ENCODE measurements at places on chromosomes 4 and X. TPM values are rescaled to one million over a fixed set of nuclear protein-coding genes. Genes with fewer than 3 reads are reported as not detected.

DNA sequence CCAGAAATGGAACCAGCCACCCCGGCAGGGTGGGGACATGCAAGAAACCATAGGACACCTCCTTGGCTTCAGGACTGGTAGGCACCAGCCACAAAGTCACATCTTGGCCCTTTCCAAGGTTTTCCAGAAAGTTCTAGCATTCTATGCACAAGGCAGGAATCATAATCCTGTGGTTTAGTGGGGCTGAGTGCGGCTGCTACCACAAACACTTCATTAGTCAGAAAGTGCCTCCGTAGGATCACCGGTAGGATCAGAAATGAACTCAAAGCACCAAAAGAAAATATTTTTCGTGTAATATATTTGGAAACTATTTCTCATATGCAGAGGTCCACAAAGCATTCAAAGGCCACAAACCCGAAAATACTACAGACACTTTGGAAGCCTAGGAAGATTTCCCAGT is 191.7 kb downstream of the PTTG2 start:
- no peak for DNase-seq

- no peak for DNase-seq
These were observed 20.8 kb downstream of the ENOPH1 start for GRCh38 chr4:82450966-82451755.

DNA sequence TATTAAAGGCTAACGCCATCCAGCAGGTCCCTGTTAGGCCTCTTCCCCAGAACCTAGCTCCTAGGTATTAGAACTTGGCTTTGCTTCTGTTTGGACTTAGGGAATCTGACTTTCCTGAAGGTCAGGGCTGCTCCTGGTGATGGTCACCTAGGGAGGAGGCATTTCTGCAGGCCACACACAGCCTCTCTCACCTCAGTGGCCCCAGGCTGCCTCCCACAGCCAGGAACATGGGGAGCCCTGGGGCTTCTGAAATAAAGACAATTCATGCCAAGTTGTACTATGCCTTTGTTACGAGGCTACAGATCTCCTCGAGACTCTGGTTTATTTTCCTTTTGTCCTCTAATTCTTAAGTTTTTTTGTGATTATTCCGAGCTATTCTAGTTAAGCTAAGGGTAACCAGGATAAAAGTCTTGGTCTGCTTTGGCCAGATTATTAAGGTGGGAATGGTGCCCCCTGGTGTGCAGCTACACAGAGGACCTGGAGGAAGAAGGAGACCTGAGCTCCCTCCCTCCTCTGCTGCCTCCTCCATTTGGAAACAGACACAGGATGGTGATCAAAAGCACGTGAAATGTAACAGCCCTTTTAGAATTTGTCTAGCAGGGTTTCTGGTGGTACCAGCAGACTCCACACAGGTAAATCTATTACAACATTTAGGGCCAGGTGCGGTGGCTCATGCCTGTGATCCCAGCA is 131.0 kb downstream of the DCLK2 start:
- DNase-seq: no peak

DNA sequence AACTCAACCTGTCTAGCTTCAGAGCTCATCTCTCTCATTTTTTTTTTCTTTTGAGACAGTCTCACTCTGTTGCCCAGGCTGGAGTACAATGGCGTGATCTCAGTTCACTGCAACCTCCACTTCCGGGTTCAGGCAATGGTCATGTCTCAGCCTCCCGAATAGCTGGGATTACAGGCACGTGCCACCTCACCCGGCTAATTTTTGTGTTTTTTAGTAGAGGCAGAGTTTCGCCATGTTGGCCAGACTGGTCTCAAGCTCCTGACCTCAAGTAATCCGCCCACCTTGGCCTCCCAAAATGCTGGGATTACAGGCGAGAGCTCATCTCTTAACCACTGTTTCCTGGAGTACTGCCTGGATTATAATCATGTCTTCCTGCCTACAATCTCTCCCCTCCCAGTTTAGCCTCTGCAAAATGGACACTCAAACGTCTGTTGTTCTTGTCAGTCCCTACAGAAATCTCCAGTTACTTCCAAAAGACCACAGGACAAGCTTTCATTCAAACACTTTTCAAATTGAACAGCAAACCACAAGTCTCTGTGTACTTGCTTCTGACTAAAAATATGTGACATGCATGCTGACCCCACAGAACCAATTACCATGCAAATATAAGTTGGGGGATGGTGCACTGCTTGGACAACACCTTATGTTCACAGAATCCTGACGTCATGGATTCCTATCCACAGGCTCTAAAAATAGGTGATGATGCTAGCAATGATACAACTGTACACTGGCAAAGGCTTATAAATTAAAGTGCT is 137.2 kb downstream of the SH3KBP1 start:
- DNase-seq: peak; percentile 33

The ALAS2 gene
- not detected for total RNA-seq

DNA sequence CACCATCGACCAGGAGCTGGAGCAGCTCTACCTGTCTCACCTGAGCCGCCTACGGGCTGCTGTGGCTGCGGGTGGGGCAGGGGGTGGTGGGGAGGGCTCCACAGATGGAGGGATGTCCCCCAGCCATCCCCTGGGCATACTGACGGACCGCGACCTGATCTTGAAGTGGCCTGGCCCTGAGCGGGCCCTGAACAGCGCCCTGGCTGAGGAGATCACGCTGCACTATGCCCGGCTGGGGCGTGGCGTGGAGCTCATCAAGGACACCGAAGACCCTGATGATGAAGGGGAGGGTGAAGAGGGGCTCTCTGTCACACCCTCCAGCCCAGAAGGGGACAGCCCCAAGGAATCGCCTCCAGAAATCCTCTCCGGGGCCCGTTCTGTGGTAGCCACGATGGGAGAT is 16.5 kb downstream of the PPP1R3F start:
- no peak for DNase-seq

GRCh38 chr4:145843148-145843547 is 95.5 kb downstream of the ZNF827 start:
- no peak for DNase-seq

GRCh38 chr4:156889616-156890594 is 81.7 kb downstream of the PDGFC start:
- no peak for DNase-seq

DNA sequence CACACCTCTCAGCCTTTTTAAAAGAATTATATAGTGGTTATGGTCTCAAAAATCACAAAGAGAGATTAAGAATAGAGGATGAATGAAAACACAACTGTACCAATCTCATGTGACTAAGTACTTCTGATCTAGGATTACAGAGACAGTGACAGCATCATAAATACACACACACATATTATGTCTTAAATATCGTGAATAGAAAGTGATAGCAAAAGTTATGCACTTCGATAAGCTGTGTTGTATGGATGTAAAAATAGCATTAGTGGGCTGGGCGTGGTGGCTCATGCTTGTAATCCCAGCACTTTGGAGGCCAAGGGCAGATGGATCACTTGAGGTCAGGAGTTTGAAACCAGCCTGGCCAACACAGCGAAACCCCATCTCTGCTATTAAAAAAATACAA is 25.0 kb downstream of the GYPA start:
- DNase-seq: no peak

DNA sequence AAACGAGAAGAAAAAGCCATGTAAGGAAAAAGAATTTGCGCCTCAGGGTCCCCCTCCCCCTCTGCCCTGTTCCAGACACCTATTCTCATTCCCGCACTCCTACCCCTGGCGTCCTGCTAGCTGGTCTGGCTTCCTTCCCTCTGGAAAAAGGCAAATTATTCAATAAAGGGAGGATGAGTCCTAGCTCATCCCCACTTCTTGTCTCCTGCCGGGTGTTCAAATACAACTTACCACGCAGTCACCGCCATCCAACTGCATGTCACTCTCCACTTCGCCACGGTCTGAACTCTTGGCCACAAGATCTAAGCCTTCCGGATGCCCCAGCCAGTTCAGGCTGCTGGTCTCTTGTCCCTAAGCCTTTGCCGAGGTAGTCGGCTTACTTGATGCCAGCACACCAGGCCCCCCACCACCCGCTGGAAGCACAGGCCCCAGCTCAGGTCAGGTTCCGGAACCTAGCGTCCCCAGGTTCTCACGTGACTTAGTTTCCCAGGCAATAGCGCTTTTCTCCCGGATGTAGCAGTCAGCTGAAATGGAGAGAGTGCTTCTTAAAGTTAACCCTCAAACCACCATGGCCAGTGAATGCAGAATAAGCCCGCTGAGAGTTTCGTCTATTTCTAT is 209.6 kb upstream of the SPIN4 start:
- peak; percentile 24 for DNase-seq

DNA sequence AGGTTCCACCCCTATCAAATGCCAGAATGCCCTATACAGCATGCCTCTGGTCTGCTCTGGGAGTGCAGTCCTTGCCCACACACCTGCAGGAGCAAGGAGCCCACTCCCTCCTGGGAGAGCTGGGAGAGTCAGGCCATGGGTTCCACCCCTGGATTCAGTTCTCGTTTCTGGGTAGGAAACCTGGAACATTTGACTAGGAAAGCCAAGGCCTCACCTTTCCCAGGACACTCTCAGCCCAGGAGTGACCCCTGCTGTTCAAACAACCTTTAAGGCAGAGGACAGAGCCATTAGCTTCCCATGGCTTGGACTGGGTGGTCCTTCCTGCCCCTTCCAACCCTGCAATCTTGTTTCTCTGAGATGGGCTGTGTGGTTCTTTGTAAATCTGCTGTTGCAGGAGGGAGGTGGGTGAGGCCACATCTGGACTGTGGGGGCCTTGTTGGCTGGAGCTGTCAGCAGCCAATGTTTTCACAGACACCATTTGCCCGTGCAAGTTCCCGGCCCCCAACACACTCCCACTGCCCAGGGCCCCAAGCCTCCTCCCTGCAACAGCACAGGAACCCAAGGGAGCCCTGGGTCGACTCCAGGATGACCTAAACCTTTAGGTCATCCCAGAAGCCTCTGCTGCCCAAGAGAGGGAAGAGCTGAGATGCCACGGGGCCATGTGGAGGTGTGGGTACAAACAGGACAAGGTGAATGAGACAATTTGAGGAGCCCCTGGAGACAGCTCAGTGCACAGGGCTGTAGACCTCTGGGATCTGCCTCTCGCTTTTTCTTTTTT is 104.4 kb downstream of the PJA1 start:
- DNase-seq: no peak

GRCh38 chrX:83508006-83508405 is at the start of gene POU3F4:
TSS of gene POU3F4 (plus strand) at chrX:83508290. CDS start at chrX:83508325, 35 bp downstream.
- no peak for DNase-seq

DNA sequence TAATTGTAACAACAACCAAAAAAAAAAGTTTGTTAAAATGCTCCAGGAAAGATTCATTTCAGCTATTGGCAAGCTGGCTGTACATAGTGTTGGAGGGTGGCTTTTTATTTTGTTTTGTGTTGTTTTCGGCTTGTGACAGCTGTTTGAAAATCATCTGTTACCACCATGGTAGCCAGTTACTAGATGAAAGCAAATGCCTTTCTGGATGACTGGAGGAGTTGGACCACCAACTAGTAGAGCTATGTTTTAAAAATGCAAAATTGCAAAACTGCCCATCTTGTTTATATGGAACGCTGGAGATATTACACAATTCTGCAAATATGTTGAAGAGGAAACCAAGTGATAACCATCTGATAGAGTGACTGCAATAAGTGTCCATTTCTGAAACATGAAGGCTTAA is 53.2 kb upstream of the TNIP3 start:
- no peak for DNase-seq

GRCh38 chrX:68199062-68199848 is 234.0 kb downstream of the OPHN1 start:
- no peak for DNase-seq

The WAS gene
- total RNA-seq: 50.6 TPM

GRCh38 chr4:12770351-12770750 is 713.8 kb downstream of the RAB28 start:
- no peak for DNase-seq

The F11 gene
- total RNA-seq: not detected

- DNase-seq: no peak
These were observed 20.8 kb upstream of the CXCL3 start for GRCh38 chr4:74059161-74059829.

The SLC16A2 gene
- 0.16 TPM for total RNA-seq

The GUF1 gene
- total RNA-seq: 19.1 TPM

The C4orf33 gene
- total RNA-seq: 11.5 TPM

DNA sequence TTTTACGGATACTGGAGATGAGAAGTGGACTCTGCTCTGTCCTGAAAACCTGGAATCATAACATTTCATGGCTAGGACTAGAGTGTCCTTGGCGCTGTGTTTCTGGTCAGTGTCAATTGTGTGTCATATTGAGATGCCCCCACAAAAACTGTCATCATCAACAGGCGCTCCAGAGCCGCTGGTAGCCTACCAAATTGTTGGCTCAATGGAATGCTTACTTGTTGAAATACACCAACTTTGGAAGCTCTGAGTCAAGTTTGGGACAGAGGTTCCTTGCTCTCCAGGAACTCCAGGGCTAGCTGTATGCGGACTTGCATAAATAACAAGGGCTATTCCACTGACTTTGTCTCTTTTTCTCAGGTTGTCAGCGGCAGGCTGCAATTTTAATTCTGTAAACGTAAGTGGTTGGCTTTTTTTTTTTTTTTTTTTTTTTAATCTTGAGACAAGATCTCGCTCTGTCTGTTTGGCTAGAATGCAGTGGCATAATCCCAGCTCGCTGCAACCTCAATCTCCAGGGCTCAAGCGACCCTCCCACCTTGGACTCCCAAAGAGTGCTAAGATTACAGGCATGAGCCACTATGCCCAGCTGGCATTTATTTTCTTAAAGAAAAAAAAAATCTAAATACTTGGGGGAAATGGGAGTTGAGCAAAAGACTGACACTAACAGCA is 871 bp upstream of the HPGD start:
- peak; percentile 21 for DNase-seq

- no peak for DNase-seq
These were observed 21.6 kb upstream of the WDR17 start for GRCh38 chr4:176043838-176044588.

- no peak for DNase-seq
These were observed 65.4 kb downstream of the SOX3 start for GRCh38 chrX:140439476-140439875.

The PROM1 gene
- not detected for total RNA-seq

The RAPGEF2 gene
- 25.8 TPM for total RNA-seq

- no peak for DNase-seq
These were observed 8.3 kb downstream of the MPP1 start for GRCh38 chrX:154797006-154797405.

The MTNR1A gene
- total RNA-seq: not detected

DNA sequence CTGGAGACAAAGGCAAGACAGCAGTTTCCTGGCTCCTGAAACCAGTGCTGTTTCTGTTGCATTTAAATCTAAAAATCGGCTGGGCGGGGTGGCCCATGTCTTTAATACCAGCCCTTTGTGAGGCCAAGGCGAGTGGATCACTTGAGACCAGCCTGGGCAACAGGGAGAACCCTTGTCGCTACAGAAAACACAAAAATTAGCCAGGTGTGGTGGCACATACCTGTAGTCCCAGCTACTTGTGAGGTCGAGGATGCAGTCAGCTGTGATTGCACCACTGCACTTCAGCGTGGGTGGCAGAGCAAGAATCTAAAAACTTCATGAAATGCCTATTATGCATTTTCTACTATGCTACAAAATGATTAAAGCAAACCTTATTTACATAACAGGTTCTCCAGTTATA is 205.4 kb upstream of the ITM2A start:
- no peak for DNase-seq

The DCHS2 gene
- not detected for total RNA-seq

The ETDB gene
- not detected for total RNA-seq

The STPG2 gene
- not detected for total RNA-seq

The TEC gene
- total RNA-seq: 1.4 TPM

The AVPR2 gene
- total RNA-seq: not detected

GRCh38 chrX:9847071-9847470 is 60.8 kb downstream of the SHROOM2 start:
- no peak for DNase-seq

Measured in CD8-positive, alpha-beta T cell (primary cell).